ENCODE measurements at places on chromosomes 7 and 10.

DNA sequence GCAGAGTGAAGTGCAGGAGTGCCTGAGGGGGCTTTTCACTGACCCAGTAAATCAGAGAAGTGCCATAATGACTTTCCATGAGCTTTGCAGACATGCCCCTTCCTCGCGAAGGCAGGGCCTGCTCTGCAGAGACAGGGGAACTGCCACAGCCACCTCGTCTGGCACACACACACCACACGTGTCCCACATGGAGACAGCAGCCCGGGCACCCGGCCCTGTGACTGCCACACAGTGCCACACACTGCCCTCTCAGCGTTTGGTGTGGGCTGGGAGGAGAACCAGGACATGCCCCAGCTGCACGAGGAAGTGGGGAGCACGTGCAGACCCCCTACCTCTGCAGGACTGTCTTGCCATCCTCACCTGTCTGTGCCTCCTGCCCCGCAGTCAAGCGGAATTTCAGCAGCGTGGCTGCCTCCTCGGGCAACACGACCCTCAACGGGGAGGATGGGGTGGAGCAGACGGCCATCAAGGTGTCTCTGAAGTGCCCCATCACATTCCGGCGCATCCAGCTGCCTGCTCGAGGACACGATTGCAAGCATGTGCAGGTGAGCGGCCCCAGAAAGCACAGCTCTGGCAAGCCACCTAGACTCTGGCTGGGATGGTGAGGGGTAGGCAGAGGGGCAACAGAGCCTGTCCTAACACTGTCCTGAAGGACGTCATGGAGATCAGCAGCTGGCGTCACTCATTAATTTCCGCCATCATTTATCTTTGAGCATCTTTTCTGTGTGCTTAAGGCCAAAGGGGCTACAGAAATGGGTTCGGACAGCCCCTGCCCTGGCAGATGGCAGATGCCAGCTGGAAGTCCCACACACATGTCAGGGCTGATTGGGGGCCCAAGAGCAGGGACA, 43.4 kb upstream of the PPIF start:
- no peak for DNase-seq

GRCh38 chr7:99741441-99741795, 6.4 kb upstream of the CYP3A7 start:
- no peak for DNase-seq

- DNase-seq: no peak
Observed at GRCh38 chr7:65892835-65893234, 20.0 kb downstream of the VKORC1L1 start.

DNA sequence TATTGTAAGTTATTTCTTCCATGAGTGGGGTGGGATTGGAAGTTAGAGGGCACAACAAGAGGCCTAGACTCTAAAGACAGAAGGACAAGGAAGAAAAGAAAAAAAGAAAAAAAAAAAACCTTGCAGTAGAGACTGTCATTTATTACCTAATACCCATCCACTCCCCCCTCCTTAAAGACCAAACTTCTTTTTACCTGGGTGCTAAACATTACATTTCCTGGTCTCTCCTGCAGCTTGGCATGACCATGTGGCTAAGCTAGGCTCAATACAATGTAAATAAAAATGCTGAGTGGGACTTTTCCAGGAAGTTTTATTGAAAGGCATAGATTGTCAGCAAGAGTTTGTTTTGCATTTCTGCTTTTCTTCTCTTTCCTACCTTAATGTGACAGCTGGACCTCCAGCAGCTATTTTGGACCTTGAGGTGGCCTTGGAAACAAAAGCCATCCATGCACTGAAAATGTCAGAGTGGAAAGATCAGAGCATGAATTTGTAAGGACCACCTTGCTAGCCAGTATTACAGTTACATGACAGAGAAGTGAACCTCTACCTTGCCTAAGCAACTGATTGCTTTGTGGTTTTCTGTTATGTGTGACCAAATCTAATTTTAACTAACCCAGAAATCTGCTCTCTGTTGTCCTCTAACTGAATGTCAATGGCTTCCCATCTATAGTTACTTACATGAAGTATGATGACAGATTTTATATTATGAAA, 81.3 kb upstream of the SFMBT2 start:
- DNase-seq: no peak

DNA sequence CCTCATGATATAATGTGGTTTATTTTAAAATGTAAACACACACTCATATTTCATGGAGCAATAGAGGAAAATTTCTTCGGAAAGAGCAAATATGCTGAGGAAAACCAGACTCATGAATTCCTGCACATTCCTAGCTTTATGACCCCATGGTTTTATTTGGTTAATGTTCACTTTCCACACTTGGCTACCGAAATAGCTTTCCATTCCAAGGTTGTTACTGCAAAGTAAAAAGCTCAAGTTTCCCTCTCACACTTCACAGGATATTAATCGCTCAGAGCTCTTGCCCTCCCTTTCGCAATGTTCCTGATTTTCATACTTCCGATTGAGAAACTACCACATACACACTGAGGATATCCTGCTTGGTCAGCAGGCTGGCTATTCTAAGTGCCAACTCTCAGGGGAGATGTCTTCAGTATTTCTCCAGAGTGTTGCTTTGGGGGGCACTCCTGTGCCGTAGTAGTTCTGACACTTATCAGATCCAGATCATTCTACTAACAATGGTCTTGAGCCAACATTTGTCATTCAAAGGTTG, 77.5 kb upstream of the STEAP1B start:
- DNase-seq: no peak

GRCh38 chr7:150567169-150567568, at the start of gene GIMAP4:
GIMAP4 (plus strand) TSS chr7:150567390; CDS start chr7:150569902, 2,512 bp downstream.
- DNase-seq: no peak

- DNase-seq: no peak
Observed at GRCh38 chr7:40644454-40645188, 509.8 kb downstream of the SUGCT start.

DNA sequence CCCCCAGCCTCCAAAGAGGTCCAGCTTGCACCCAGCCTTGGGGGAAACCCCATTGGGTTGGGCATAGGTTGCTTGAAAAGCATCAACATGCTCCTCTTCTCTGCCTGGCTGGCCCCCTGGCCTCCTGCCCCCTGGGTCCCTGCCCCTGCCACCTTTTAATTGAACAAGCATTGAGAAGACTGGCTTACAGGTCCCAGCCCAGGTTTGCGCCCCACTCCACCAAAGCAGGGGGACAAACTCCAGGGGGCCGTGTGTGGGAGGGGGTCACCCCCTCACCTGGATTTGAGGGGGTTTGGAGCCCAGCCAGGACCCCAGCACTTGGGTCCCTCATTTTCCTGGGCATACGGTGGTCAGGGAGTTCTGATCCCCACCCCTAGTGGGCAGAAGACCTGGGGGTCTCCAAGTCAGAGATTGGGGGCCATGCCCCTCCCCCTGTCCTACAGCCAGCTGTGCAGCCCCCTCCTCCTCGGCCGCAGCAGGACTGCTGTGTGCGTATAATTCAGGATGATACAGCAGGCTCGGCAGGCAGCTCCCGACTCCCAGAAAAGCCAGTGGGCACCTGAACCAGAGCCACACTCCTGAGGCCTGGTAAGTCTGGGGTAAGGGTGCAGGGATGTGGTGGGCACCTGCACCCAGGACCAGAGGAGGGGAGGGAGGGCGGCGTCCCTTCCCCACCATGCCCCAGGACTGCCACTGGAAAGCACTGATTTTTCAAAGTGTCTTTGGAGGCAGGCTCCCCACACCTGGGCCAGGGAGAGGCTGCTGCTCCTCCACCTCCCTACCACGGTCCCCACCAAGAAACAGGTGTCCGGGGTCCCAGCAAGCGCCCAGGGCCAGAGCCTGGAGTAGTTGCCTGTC, 1.7 kb downstream of the ELFN1 start:
- DNase-seq: peak; percentile 78

- no peak for DNase-seq
Observed at GRCh38 chr7:36138209-36138608, 14.8 kb upstream of the EEPD1 start.

DNA sequence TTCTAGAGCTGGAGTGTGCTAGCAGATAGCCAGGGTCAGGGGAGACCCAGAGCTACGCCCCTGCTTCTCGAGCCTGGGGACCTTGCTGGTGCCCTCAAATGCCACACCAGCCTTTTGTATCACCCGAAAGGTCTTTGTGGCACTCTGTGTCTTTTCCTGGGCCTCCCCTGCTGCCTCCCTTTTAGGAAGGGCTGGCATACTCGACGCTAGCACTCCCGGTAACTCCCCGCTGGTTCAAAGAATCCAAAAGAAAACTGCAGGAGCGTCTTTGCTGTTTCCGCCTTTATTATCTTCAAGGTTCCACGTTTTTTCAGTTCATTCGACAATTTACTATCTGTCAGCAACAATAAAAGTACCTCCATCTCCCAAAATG, 36.3 kb downstream of the CTBP2 start:
- no peak for DNase-seq
